ENCODE measurements at places on chromosomes 1 and 21.

GRCh38 chr1:31788825-31789256 is 24.7 kb upstream of the ADGRB2 start:
- no peak for DNase-seq

DNA sequence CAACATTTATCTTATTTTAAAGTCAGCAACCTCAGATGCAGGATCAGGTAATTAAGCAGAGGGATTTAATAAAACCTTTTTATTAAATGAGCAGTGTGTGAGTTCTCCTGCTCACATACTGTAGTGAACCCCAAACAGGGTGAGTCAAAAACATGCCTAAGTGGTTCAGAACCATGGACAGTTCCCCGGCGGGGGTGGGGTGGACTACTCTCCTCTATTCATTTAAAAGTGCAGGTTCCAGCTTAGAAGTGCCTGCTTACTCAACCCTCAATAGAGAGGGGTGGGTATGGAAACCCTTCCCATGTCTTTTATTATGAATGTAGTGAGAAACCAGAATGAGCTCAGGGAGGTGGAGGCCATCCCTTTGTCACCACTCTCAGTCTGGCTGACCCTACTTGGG is 397.9 kb downstream of the HHAT start:
- no peak for DNase-seq

DNA sequence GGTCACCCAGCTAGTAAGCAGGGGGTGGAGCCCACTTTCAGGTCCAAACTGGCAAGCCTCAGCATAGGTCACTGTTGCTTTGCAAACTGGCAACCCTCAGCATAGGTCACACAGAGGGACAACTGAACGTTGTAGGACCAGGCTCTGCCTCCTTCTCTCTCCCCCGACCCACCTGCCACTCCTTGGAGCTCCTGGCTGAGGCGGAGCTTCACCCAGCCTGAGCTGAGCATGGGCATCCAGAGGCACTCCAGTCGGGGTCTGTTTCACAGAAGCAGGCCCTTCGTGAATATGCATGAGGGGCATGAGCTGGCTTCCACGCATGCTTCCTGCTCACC is 24.2 kb downstream of the CAPZB start:
- no peak for DNase-seq

DNA sequence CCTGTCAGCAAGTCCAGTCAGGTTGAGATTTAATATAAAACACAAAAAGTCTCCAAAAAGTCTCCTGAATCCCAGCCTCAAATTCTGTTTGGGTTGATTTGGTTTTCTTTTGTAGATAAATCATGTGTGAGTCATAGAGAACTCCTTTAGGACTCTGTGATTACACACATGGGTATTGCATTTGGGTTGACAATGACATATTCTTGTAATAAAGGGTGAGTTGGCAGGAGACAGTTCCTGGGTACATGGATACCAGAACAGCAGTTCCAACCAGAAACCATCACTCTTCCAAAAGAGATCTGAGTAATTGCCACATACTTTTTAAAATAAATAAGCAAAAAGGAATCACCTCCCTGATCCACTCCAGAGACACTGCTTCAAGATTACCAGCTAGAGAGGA is 8.9 kb downstream of the CR2 start:
- no peak for DNase-seq

GRCh38 chr1:61636814-61637213 is 88.1 kb downstream of the TM2D1 start:
- DNase-seq: no peak

GRCh38 chr1:247165674-247166073 is 6.1 kb downstream of the ZNF124 start:
- DNase-seq: no peak
